Activated CD4-positive, alpha-beta T cell treated with anti-CD3 and anti-CD28 coated beads, Interleukin-2, amount 50 U/mL, for 4 hours (primary cell): ENCODE measurements at places on chromosomes 7 and 10.

GRCh38 chr7:92359801-92360200 lies 87.5 kb upstream of the GATAD1 start:
- no peak for DNase-seq

- no peak for DNase-seq
Measured at GRCh38 chr10:811379-812175, 119.9 kb downstream of the LARP4B start.

DNA sequence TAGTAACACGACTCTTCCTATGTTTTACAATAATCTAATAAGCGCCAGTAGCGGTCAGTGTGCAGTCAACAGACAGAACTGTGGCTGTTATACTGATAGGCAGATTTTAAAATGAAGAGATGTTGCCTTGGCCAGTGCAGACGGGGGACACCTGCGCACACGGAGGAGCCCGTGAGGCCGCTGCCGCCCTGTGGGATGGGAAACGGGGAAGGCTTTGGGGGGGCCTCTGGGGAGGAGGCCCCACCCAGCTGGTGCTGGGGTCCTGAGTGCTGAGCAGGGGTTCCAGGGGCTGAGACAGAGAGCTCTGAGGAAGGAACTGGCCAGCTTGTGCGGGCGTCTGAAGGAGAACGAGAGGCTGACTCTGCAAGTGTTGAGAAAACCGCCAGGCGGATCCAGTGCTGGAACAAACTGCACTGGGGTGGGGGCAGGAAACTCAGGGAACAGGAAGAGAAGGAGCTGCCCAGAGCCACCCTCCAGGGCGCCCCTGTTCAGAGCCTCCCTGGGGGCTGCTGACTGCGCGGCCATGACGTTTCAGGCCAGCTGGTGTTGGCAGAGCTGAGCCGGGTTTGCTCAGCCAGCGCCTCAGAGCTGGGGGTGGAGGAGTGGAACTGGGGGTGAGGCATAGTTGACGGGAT lies 426.4 kb downstream of the TCERG1L start:
- DNase-seq = no peak

GRCh38 chr10:44983066-44983894 lies 4.7 kb upstream of the DEPP1 start:
- no peak for DNase-seq

GRCh38 chr7:15326044-15326644 lies 235.7 kb downstream of the AGMO start:
- no peak for DNase-seq

DNA sequence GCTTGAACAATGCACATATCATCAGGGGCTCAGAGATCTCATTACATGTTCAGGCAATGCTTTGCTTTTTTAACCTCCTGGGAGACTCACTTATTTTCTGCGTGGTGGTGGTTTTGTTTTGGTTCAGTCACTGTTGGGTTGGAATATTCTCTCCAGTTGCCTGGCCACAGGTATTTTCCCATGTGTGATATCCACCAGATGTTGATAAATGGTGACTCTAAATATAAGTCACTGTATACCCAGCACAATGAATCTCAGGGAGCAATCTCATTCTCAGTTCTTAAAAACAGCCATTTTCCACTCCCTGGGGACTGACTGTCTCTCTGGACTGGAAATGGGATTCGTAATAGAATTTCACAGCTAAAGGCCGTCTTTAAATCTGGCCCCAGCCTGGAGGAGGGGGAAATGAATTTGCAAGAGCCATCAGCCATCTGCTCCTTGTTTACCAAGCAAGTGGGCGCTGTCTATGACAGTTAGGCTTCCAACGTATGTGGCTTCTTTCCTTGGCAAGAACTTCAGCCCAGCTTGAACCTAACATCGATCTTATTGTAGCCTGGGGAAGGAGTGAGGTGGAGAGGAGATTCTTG lies 1106.2 kb downstream of the NRG3 start:
- no peak for DNase-seq

DNA sequence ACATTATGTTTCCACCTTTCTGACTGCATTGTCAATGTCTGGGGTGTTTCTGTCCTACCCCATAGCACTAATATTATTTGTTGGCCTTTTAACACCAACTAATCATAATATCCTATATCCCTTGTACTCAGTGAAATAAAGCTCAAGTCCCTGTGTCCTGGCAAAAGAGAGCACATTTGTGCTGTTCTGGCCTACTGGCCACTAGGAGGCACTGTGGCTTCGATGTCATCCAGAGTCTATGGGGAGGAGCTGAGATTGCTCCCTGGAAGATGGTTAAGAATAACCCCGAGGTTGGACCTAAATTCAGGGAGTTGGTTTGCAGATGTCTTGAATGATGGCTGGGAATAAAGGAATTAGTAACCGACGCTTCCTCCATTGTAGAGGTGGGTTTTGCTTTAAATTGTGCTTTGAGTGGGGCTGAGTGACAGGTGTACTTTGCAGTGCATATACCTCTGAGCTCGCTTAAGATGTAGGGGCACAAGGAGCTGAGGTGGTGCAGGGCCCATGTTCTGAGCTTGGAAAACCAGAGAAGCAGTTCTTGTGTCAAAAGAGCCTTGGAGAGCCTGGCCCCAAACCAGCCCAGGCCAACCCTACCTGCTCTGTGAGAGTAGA lies 191.2 kb upstream of the PRSS1 start:
- peak; percentile 44 for DNase-seq

DNA sequence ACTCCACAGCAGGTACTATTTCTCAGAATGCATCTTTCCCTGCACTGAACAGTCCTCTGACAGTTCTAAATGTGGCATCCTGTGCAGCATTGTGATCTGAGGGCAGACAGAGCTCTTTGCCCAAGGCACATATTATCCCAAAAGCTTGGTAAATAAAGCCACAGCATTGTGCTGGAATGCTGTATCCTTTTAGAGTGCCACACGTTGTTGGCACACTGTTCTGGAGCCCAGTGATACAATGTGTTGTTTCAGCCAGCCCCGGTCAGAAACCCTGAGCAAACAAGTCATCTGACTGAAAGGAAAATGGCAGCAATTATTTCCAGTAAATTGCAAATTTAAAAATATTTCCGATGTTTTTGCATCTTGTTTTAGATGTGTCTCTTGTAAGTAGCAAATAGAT lies 45.4 kb downstream of the NAMPT start:
- no peak for DNase-seq
